ENCODE measurements at places on chromosomes 5 and 9.

GRCh38 chr5:86175224-86175623, 442.5 kb upstream of the COX7C start:
- no peak for DNase-seq

DNA sequence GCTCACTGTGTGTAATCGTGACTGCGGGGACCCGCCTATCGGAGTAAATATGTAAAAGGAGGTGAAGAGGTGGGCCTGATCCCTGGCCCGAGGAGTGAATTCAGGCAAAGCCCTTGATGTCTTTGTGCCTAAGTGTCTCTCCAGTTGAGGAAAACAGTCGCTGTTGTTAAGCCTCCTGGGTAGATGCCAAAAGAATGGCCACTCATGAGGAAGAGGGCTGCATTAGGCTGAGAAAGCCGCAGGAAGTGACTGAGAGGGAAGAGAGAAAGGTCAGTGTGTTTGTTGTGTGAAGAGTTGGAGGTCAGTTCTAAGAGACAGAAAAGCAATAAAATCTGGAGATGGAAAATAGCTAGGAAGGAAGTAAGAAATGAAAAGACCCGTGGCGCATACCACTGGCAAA, 35.8 kb upstream of the PIP5K1B start:
- DNase-seq, result no peak

- no peak for DNase-seq
Measured at GRCh38 chr9:112396872-112397271, 17.0 kb downstream of the HSDL2 start.

DNA sequence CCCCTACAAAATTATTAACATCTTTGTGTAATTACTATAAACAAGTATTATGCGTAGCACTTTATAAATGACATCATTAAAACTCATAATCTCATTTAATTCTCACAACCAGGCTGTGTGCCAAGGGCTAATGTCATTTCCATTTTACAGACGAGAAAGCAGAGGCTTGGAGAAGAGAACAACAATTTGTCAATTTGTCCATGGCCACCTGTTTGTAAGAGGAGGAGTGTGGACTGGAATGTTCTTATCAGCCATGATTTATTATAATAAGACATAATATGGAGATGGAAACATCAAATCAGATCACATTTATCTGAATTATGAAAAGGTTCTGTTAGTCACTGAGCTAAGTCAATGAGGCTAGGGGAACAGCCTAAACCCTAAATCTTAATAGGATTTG, 97.0 kb downstream of the DROSHA start:
- DNase-seq, result no peak

GRCh38 chr5:103821361-103821760, 258.8 kb upstream of the NUDT12 start:
- DNase-seq, result no peak

DNA sequence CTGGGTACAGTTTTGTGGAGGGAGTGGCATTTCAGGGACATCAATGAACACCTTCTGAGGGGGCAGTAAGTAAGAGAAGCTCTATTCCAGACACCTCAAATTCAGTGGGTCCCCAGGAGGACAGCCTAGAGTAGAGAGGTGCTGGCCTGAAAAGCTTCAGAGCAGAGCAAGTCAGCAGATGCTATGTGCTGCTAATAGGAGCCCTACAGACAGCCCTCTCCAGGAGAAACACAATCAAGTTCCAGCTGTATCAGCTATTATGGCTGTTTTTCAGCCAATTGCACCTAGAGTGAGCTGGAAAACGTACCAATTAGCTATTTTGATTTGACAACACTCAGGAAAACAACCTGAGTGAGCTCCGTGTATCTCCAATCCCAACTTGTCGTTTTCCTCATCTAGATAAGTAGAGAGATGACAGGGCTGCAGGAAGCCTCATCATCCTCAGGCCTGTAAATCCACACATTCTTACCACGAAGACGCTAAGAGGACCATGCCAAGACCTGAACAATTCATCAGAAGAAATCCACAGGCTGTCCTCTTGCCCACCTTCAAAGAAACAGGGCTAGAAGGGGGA, 104.9 kb downstream of the PIK3R1 start:
- DNase-seq, result no peak

GRCh38 chr5:127136908-127137307, 63.6 kb upstream of the C5orf63 start:
- no peak for DNase-seq

- no peak for DNase-seq
Measured at GRCh38 chr9:81492710-81493447, 196.5 kb downstream of the TLE1 start.

DNA sequence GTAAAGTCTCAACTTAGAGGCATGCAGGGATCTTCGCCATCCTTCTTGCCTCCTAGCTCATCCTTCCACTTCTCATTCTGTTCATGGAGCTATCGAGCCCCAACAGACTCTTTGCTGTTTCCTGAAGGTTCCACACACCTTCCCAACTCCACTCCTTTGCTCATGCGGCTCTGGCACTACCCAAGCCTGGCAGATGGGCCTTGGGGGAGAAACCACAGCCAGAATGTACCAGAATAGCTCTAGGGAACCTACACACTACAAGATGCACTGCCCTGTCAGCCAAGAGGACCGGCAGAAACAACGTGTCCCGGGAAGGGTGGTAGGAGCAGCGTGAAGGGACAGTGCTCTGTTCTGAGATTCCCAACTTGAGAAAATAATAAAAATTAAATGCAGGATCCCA, 178.9 kb downstream of the GABBR2 start:
- DNase-seq, result no peak

DNA sequence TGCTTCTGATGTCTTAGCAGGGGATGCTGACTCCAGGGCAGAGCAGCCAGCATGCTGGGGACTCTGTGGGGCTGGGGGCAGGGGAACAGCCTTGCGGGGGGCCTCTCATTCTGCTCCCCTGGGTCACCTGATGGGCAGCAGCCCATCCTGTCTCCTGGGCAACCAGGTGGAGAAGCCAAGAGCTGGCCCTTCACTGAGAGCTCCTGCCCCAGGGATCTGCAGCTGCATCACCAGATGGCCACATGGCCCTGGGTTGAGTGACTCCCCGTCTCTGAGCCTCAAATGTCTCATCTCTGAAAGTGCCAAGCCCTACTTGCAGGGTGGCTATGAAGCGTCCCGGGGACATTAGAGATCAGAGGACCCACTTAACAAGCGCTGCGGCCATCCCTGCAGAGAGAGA, 49.1 kb downstream of the LRSAM1 start:
- DNase-seq, result no peak

DNA sequence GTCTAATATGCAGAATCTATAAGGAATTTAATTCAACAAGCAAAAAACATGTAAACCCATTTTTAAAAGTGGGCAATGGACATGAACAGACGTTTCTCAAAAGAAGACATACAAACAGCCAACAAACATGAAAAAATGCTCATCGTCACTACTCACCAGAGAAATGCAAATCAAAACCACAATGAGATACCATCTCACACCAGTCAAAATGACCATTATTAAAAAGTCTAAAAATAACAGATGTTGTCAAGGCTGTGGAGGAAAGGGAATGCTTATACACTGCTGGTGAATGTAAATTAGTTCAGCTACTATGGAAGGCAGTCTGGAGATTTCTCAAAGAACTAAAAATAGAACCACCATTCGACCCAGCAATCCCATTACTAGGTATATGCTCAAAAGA, 3.1 kb upstream of the KLHL3 start:
- DNase-seq, result no peak

DNA sequence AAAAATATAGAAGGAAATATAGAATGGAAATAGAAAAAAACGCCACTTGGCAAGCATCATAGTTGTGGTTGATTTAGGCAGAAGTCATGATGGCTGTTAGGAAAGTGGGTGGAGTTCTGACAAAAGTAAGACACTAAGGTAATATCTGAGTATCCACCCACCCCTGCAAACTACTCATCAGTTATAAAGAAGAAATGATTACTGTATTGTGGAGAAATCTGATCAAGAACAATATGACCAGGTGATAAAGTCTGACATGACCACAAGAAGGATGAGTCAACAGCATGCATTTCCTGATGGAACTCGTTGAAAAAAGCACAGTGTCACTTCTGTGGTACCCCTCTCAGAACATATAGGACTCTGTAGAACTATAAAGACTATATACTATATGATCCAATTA, 343.4 kb upstream of the PAPPA start:
- no peak for DNase-seq

DNA sequence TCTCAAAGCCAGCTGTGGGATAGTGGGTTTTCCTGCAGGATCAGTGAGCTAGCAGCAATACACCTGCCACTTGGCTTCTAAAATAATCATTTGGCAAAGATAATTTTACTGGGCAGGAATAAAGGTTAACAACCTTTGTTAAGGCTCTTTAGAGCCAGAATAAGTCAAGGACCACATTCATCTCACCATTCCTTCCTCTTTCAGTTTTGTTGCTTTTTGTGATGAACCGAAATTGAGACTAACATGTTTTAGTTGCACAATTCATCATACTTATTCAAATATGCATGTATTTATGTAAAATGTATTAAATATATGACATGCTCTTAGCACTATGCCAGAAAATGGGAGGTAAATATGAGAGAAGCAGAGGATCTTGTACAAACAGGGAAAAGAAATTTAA, 824.4 kb upstream of the TYRP1 start:
- no peak for DNase-seq

GRCh38 chr5:164336906-164337305, 831.5 kb downstream of the MAT2B start:
- no peak for DNase-seq
